Heart right ventricle (tissue), 16 donors: ENCODE measurements at places on chromosomes 3 and 15. TPM values are rescaled to one million over a fixed set of nuclear protein-coding genes. Genes with fewer than 3 reads are reported as not detected.

DNA sequence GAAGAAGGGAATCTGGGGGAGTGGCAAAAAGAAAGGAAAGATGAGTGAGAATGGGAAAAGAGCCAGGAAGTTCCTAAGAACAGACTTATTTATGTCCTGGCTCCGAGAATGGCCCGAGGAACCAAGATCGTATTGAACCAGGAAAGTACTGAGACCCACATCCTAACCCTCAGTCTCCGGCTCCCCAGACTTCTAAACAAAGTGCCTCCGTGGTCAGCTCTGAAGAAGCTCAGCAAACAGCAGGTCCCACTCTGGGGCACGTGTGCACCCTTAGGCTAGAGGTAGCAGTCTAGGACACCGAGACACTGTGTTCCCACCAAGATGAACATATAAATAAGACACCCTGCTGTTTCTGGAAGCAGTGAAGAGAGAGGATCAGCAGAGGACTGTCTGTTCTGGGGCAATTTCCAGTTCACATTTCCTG lies 307.4 kb downstream of the NTRK3 start:
- H3K27ac ChIP-seq = peak overlapping the region; percentile 38
- H3K36me3 ChIP-seq = no peaks in the 10 kb centered on the region
- H3K4me1 ChIP-seq = peaks cover 10% of the 10 kb centered on the region
- no peak for DNase-seq
- H3K4me3 ChIP-seq = no peak overlapping the region
- no peaks in the 10 kb centered on the region for H3K27me3 ChIP-seq

GRCh38 chr15:93420050-93420452 lies 331.0 kb upstream of the RGMA start:
- no peak overlapping the region for H3K4me3 ChIP-seq
- no peaks in the 10 kb centered on the region for H3K36me3 ChIP-seq

DNA sequence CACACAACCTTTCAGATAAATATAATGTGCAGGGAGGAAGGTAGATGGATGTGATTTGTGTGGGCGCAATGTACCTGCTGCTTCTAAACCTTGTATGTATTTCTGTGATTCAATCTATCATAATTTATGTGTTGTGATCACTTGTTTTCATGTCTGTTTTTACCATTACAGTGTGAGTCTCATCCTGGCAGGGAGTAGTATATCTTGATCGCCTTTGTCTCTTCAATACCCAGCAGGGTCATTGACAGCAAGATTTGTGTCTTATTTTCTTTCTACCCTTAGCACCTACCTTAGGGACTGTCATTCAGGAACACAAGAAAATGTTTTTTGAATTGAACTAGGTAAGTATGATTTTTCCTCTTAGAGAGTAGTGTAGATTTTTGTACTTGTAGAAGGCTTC lies 83.7 kb upstream of the SELENOK start:
- no peaks in the 10 kb centered on the region for H3K4me1 ChIP-seq
- H3K36me3 ChIP-seq = no peaks in the 10 kb centered on the region
- H3K27me3 ChIP-seq = no peaks in the 10 kb centered on the region

- peaks cover 10% of the 10 kb centered on the region for H3K4me1 ChIP-seq
- DNase-seq = no peak
- no peaks in the 10 kb centered on the region for H3K27me3 ChIP-seq
- H3K27ac ChIP-seq = no peak overlapping the region
- H3K36me3 ChIP-seq = no peaks in the 10 kb centered on the region
- H3K4me3 ChIP-seq = no peak overlapping the region
Observed at GRCh38 chr3:58898513-58898912, 151.3 kb downstream of the CFAP20DC start.

- no peak for DNase-seq
- H3K36me3 ChIP-seq = no peaks in the 10 kb centered on the region
- no peak overlapping the region for H3K4me3 ChIP-seq
- H3K4me1 ChIP-seq = no peaks in the 10 kb centered on the region
Observed at GRCh38 chr3:156643729-156644389, 30.5 kb upstream of the TIPARP start.

DNA sequence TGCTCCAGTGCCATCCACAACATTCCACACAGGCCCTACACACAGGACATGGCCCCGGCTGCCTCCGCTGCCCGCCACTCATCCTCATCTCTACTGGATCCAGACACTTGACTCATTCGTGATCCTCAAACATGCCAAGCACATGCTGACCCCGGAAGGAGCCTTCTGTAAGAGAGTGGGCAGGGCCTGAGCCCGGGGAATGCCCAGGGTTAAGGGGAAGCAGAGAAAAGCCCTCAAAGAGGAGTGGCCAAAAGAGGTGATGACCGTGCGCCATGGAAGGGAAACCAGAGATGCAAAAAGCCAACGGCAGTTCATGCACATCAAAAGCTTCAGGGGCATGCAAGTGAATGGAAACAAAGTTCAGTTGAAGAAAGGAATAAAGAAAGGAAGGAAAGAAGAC lies 46.1 kb downstream of the RFTN1 start:
- H3K36me3 ChIP-seq = peaks cover 22% of the 10 kb centered on the region
- DNase-seq = no peak
- H3K27ac ChIP-seq = peak overlapping the region; percentile 59
- no peak overlapping the region for H3K4me3 ChIP-seq

DNA sequence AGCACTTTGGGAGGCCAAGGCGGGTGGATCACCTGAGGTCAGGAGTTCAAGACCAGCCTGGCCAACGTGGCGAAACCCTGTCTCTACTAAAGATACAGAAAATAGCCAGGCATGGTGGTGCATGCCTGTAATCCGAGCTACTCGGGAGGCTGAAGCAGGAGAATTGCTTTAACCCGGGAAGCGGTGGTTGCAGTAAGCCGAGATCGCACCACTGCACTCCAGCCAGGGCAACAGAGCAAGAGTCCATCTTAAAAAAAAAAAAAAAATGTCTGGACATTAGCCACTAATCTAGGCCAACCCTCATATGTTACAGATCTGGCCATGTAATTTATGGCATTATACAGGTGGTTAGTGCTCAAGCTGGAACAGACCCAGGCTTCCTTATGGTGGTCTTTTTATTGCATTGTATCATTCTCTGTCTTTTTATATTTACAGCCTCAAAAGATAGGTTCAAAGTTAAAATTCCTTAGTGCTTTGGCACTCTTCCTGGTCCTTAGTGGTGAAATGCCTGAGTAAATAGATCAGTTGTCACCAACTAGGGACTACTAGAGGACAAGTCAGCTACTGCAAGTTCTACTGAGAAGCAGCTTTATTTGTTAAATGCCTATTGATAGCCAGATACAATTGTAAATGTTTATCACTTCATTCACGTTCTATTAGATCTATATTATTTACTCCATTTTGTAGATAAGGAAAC lies 16.0 kb downstream of the STARD9 start:
- no peaks in the 10 kb centered on the region for H3K27me3 ChIP-seq
- H3K27ac ChIP-seq = no peak overlapping the region
- H3K36me3 ChIP-seq = no peaks in the 10 kb centered on the region
- H3K4me1 ChIP-seq = peaks cover 56% of the 10 kb centered on the region

DNA sequence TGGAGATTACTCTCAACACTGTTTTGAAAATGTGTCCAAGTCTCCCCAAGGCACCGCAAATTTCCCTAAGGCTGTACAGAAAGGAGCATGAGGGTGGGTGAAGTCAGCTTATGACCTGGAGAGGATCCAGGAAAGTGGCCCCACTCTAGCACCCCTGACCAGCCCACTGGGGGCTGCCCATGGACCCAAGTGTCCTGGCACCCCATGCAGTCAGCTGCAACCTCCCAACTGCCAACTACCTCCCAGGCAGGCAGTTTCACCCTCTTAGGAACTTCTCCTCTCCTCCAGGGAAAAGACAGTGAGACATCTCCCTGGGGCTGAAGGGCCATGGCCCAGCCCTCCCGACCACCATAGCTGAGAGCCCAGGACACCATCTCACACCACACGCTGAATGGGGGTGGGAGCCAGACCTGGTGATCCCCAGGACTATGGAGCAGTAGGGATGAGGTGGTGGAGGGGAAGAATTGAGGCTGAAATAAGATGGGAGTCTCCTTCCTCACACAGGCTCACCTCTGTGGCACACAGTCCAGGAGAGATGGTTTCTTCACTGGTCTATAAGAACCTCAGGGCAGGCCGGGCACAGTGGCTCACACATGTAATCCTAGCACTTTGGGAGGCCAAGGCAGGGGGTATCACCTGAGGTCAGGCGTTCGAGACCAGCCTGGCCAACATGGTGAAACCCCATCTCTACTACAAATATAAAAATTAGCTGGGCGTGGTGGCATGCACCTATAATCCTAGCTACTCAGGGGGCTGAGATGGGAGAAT lies 104.4 kb downstream of the DAPK2 start:
- H3K36me3 ChIP-seq = no peaks in the 10 kb centered on the region
- H3K4me1 ChIP-seq = peaks cover 51% of the 10 kb centered on the region
- H3K4me3 ChIP-seq = no peak overlapping the region
- no peaks in the 10 kb centered on the region for H3K27me3 ChIP-seq
- no peak for DNase-seq

DNA sequence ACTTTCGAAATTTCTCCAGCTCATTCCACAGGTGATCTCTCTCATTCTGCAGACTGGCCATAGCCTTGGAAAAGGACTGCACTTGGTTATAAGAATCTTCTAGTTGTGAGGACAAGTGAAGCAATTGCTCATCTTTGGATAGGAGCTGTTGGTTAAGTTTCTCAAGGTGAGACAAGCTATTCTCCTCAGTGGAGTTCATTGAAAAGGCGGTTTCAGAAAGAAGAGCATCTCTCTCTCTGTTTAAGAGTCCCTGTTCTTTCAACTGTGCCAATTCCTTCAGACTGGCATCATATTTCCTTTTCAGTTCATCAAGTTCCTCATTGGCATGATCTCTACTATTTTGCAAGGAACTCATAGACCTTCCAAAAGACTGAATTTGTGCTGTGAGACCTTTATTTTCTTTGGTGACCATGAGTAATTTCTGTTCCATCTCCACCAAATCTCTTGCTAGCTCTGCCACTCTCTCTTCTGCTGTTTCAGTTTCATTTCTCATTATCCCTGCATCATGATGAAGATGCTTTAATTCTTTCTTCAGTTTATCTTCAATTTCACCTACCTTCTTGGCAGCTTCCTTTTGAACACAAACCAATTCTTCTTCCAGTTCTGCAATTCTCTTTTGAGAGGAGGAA lies 30.2 kb upstream of the HCLS1 start:
- H3K27me3 ChIP-seq = no peaks in the 10 kb centered on the region
- H3K27ac ChIP-seq = no peak overlapping the region
- no peak for DNase-seq
- H3K36me3 ChIP-seq = no peaks in the 10 kb centered on the region
- peaks cover 5% of the 10 kb centered on the region for H3K4me1 ChIP-seq
- no peak overlapping the region for H3K4me3 ChIP-seq

GRCh38 chr15:68062214-68062613 lies 8.1 kb downstream of the PIAS1 start:
- no peak for DNase-seq
- no peak overlapping the region for H3K27ac ChIP-seq
- no peaks in the 10 kb centered on the region for H3K27me3 ChIP-seq
- no peak overlapping the region for H3K4me3 ChIP-seq
- H3K36me3 ChIP-seq = no peaks in the 10 kb centered on the region
- no peaks in the 10 kb centered on the region for H3K4me1 ChIP-seq

DNA sequence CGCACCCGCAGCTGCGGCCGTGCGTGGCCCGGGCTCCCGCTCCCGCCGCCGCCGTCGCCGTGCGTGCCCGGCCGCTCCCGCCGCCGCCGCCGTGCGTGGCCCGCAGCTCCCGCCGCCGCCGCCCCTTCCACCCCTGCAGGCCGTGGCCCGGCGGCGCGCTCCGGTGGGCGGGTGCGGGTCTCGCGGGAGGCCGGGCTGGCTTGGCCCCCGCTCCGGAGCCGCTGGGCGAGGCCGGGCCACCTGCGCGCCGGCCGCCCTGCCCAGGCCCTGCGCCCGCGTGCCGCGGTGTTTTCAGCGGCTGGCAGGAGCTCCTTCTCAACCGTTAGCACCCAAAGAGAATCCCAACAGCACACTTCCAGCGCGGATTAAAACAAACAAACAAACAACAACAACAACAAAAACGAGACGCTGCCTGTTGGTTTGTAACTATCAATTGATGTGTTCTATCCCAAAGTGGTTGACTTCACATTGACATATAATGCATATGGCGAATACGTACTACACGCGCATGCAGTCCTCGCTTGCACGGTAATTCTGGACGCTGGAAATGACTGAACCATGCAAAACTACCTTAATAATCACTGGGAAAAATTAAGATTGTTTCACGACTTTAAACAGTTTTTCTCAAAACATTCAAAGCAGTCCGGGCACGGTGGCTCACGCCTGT lies 113.7 kb upstream of the GOLGA8J start:
- peaks cover 29% of the 10 kb centered on the region for H3K27me3 ChIP-seq
- DNase-seq = no peak
- H3K4me3 ChIP-seq = peak overlapping the region; percentile 38
- H3K4me1 ChIP-seq = no peaks in the 10 kb centered on the region
- no peaks in the 10 kb centered on the region for H3K36me3 ChIP-seq

DNA sequence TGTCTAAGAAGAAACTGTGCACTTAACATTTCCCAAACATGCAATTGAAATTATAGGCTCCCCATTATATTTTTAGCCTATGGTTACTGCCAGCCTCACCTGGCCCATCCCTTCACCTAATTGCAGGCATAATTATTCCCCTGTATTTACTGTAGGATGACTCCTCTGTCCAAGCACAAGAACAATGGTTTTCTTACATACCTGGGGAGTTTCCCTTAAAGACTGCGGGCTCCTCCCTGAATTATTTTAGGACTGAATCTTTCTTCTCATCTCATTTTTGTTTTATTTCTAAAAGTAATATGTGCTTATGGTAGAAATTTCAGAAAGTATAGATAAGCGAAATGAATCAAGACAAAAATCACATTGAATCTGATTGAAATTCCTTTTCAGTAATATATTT lies 11.4 kb downstream of the TM4SF1 start:
- peaks cover 18% of the 10 kb centered on the region for H3K36me3 ChIP-seq
- H3K4me1 ChIP-seq = peaks cover 9% of the 10 kb centered on the region
- H3K4me3 ChIP-seq = no peak overlapping the region
- no peaks in the 10 kb centered on the region for H3K27me3 ChIP-seq
- no peak for DNase-seq
- H3K27ac ChIP-seq = no peak overlapping the region

DNA sequence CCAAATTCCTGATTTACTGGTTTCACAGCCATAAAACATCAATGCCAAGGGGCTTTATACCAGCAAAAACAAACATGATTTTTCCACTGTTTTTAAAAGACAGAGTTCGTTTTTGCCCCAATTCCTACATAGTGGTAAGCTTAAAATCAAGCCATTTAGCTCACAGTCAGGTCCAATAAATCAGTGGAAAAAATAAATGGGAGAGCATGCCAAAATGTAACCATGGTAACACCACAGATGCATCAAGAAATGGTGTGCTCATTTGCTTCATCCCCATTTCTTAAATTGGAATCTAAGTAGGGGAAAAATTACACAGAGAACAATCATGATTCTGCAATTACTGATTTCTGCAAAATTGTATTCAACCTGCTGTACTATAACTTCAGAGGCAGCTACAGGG lies 418.8 kb downstream of the MAGI1 start:
- no peak overlapping the region for H3K4me3 ChIP-seq
- no peaks in the 10 kb centered on the region for H3K36me3 ChIP-seq
- DNase-seq = no peak
- H3K27ac ChIP-seq = no peak overlapping the region

The EPHA3 gene
- total RNA-seq = 5.2 TPM

The STIMATE gene
- total RNA-seq = 8.0 TPM

The GOLGA8R gene
- 1.4 TPM for total RNA-seq

The ROPN1 gene
- total RNA-seq = 1.0 TPM

The ITGA11 gene
- total RNA-seq = 4.4 TPM

The DLL4 gene
- total RNA-seq = 10.2 TPM
